ENCODE measurements at places on chromosomes 2 and 18.

DNA sequence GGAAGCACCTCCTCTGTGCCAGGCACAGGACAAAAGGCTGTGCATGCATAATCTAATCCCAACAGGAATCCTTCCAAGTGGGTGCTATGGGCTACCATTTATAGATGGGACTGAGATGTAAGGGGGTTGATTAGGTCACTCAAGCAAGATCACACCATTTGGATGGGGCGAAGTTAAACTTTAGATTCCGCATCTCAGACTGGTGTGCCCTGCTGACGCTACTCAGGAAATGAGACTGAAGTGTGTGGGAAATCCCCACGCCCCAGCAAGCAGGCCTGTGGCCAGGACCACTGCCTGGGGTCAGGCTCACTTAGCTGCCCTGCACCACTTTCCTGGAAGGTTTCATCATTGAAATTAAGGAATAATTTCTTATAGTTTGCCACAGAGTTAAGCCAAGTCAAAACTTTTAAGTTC is 70.5 kb upstream of the PPP1CB start:
- DNase-seq = peak; percentile 31

DNA sequence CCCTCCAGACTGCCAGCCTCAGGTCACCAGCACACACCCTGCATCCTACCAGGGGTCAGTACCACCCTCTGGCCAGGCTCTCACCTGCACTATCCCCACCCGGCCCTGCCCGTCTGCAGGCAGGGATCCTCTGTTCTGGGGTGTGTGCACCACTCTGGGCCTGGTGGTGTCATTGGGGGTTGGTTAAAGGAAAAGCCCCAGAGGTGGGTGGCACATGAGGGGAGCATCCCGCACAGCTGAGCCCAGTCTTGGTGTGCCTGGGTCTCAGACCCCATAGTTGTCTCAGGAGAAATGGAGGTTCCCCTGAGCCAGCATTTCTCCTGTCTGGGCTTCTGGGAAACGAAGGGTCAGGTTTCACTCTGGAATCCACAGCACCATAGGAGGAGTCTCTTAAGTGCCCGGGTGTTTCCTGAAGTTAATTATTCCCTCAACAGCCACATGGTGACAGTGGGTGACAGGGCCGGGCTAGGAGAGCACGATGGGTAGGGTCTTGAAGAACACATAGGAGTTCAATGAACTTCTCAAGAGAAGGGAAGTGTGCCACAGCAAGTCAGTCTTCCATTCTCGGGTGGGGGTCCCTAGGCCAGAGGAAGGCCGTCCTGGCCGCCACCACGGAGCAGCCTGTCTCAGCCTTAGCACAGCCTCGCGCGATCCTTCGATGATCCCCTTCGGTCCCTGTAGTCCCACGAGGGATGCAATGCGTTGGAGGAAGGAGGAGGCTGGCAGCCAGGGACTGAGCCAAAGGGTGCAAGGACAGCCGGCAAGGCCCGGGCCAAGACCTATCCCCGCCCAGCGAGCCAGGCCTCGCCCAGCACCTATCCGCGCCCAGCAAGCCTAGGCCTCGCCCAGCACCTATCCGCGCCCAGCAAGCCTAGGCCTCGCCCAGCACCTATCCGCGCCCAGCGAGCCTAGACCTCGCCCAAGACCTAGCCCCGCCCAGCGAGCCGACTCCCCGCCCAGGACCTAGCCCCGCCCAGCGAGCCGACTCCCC is 1.1 kb upstream of the FARP2 start:
- peak; percentile 66 for DNase-seq

DNA sequence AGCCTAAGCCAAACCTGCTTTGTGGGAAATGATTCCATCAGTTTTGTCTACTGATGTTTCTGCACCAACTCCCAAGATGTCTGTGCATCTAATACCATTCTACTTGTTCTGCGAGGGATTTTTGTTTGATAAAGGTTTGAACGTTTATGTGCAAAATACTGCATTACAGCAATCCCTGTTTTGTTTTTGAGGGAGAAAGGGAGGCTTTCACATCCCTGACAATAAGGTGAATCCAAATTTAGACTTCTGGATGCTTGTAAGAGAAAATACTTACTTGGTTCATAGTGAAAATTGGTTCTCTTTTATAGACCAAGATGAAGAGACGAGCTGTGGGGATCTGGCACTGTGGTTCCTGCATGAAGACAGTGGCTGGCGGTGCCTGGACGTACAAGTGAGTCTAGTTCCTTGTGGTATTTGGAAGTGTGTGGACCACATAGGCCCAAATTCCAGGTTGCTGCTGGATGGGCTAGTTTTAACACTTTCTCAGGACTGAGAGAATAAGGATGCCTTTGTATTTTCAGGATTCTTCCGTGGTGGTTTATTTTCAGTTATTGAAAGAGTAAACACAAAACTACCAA is 1.1 kb downstream of the RPL37A start:
- DNase-seq = no peak

DNA sequence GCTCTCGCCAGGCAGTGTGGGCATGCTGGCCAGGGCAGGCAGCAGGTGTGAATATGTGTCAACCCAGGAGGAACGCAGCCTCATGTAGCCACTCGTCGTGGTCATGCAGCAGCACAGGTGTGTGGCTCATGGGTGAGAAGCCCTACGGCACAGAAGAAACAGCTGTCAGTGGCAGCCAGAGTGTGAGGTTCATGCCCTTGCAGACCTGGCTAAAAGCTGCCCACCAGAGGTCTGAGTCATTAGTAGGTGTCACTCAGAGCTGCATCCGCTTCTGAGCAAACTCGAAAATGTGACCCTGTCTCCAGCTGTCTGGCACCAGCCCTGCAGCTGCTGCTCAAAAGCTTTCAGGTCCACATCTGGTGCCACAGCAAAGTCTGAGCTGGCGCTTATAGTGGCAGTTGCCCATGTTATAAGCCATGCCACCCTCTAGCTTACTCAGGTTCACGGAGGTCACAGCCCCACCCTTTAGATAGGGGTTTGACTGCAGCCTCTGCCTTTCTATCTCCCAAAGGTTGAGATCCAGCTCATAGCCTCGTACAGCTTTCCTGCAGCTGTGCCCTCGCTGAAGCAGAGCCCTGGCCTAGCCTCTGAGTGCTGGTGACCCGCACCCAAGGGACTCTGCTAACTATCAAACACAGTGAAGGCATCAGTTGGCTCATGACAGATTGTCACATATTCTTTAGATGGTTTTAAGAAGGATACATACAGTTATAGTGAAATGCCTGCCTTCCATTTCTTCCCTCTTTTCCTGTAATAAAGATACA is 195.0 kb downstream of the CCDC102B start:
- DNase-seq = no peak

- DNase-seq = no peak
These were observed 7.1 kb upstream of the ME2 start for GRCh38 chr18:50871846-50872245.

DNA sequence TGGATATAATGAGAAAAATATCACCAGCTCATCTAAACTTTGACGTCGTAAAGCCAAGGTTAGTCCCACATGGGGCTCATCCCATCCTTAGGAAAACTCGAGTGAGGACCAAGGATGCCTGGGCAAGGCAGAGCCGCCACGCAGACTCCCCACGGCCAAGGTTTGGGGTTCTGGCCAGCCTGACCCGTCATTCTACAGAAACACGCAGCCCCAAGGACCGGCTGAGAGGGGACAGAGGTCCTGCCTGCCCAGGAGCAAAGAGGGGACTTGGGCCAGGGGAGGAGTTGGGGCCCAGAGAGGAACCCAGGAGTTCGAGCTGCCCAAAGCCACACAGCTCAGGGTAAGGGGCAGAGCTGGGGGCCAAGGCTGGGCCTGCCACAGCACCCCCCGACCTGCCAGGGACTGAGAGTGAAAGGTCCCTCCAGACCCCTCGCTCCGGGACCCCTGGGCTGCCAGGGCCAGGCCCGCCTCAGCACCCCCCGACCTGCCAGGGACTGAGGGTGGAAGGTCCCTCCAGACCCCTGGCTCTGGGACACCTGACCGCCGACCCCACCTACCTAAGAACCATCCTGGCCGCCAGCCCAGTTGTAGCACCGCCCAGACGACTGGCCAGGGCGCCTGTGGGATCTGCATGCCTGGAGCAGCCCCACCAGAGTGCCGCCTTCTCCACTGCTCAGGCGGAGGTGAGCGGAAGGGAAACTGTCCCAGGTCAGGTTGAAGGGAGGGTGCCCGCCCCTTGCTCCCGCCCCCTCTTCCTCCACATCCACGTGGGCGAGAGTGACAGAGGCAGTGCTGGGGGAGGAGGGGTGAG is at the start of gene PDCD1:
Gene PDCD1, minus strand, starts transcription at position 689 of the 811 bp plus-strand sequence. Its CDS starts 56 bp downstream, at position 633.
- DNase-seq = no peak

DNA sequence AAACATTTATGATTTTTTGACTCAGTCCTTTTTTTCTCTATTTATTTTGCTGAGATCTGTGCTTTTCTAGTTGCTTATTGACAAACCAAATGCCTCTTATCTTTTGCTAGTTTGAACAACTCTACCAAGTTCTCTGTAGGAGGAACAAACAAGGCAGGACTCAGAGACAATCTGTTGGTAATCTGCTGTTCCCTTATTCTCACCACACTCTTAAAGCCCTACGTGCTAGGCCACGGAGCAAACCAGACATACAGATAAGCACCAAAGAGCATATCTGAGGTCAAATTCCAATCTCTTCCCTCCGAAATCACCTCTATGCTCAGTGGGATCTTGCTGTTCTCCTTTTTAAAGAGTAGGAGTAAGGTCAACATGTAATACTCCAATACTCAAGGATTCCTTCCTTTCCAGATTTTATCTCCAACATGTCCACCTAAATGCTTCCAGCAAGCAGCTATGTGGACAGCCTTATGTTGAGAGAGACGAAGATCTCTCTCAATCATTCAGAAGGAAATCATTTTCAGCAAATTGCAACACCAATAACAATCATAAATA is 18.4 kb downstream of the FN1 start:
- no peak for DNase-seq

DNA sequence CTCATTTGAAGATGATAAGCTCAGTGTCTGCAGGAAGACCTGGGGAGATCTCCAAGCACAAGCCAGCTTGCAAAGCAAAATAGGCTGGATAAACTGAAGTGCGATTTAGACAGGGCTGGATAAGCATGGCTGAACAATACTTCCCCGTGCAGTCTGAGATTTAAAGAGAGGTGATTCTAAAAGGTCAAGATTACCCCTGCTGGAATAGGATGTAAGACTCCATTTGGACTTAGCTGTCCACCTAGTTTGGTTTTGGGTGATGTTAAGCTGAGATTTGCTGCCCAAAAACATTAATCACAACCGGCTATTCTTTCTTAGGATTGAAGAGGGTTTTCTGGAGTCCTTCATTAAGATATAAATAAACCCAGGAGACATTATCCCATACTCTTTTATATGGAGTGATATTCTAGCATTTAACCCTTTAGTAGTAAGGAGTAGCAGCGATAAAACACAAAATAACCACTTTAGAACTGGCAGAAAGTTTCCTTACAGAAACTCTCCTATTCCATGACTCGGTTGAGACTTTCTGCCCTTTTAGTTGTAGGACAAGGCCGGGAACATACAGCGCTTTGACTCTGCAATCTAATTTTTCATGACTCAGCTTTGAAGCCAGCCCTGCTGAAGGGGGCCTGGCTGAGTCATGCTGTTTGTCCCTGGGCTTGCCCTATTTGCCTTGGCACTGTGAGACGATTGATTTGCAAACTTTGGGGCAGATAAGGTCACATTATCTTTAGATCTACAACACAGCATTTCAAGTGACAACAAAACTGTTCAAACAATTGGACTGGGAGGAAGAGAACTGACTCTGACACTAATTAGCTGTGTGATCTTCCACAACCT is 238.2 kb downstream of the GCA start:
- no peak for DNase-seq

- DNase-seq = no peak
These were observed 37.1 kb downstream of the KCNG2 start for GRCh38 chr18:79834834-79835233.

GRCh38 chr2:127400533-127400896 is 12.7 kb upstream of the MAP3K2 start:
- no peak for DNase-seq

- no peak for DNase-seq
These were observed 322.2 kb upstream of the HS6ST1 start for GRCh38 chr2:128640845-128641360.

DNA sequence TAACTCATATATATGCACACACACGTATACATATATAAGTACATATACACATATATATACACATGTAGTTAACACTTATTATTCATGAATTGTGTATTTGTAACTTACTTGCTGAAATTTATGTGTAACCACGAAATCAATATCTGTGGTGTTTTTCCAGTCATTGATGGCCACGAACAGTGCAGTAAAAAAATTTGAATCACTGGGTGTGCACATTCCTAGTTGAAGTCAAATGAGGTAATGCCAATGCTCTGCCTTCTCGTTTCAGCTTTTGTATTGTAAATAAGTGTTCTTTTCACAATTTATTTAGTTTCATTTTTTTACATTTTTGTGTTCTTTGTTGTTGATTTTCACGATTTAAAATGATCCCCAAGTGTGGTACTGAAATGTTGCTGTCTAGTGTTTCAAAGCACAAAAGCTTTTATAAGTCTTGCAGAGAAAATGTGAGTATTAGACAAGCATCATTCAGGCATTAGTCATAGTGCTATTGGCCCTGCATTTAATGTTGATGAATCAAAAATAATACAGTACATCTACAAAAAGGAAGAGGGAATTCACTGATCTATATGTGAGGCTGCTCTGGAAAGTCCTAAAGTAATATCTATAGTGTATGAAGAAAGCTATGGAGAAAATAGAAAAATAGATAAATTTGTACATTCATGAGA is 419.0 kb downstream of the DSC3 start:
- no peak for DNase-seq

DNA sequence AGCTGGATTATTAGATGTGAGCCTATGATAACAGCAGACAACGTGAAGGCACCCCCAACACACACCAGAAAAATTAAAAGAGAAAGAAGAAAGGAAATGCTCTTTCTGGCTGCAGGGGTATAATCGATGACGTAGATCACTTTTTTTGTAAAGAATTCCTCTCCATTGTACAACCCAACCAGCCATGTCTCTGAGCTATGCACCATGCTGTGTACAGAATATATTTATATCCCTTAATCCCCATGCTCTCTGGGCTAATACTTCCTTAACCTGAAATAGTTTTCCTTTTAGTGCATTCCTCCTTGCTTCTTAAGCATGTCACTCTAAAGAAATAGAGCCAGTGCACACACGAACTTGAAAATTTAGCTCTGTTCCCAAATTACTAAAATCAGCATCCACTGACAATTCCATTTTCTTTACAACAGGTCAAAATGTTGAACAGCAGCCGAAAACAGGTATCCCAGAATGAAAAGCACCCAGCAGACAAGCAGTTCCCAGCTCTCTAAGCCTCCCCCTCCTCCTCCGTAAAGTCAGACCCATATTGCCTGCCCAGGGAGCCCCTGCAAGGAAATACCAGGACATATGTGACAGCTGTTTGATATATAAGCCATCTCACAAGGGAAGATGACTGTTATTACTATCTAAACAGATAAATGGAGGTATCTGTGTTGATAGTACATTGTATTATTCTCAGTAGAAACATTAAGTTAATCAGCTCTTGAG is 247.4 kb upstream of the RAB6C start:
- DNase-seq = no peak
